Stimulated activated CD4-positive, alpha-beta T cell treated with anti-CD3 and anti-CD28 coated beads, Interleukin-2, amount 100 ng/mL, for 24 hours (primary cell): ENCODE measurements at places on chromosomes 6 and 20.

DNA sequence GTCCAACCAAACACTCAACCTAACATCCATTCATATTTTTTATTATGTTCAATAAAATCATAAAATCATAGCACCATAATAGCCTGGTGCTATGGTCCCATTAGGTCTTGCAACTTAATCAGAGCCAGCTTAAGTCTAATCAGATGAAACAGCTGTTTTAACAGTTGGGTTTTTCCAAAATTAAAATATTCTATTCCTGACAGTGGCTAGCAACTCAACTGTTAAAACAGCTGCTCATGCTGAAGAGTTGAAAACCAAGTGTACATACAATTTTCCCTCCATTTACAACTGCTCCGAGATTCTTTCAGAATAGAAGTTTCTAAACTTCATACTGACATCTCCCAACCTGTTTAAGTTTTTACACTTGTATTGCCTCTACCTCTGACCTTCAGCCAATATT, 89.5 kb downstream of the UBE3D start:
- DNase-seq: no peak

GRCh38 chr6:100892693-100893092, 11.6 kb upstream of the ASCC3 start:
- no peak for DNase-seq

GRCh38 chr6:158646023-158646910, 1.7 kb upstream of the DYNLT1 start:
- DNase-seq: peak; percentile 18

GRCh38 chr6:129444683-129445082, 265.3 kb downstream of the ARHGAP18 start:
- no peak for DNase-seq

GRCh38 chr6:35970181-35970580, 49.3 kb upstream of the SRPK1 start:
- no peak for DNase-seq
